ENCODE measurements at places on chromosomes 4 and X.

GRCh38 chr4:80897537-80898303 lies 132.8 kb upstream of the BMP3 start:
- no peak for DNase-seq

DNA sequence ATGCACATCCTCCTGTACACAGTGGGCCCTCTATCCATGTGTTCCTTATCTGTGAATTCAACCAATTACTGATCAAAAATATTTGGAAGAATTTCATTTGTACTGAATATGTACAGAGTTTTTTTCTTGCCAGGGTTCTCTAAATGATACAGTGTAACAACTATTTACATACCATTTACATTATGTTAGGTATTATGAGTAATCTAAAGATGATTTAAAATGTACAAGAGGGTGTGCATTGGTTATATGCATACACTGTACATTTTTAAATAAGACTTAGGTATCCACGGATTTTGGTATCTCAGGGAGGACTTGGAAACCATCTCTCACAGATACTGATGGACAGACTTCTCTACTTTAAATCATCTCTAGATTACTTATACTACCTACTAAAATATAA lies 1333.9 kb downstream of the PCDH18 start:
- DNase-seq, result no peak

DNA sequence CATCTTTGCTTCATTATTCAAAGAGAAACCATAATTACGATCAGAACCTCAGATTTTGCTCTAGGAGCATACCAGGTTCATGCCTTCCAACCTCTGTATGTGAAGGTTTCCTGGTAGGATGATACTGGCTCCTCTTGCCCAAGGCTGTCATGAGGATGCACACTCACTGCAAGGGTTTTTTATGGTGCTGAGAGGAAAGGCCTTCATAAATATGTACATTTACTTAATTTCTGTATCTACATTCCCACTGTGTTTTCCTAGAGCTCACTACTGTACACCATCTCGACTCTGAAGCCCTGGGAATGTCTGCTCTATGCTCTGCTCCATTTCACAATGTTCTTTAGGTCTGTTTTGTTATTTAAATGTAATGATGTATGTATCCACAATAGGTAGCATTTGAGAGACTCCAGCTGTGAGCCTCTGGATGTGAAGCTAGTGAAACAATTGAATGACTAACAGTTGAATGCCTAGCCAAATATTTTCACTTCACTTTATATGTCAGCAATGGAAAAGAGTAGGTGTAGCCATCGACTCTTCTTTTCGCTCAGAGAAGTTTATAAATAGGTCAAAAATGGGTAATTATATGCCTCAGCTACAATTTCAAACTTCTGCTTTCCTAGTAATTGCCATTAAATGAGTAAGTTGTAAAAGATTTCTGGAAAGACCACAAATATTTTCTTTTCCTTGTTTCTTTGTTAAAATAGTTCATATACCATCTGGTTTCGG lies 228.0 kb downstream of the PALLD start:
- no peak for DNase-seq

DNA sequence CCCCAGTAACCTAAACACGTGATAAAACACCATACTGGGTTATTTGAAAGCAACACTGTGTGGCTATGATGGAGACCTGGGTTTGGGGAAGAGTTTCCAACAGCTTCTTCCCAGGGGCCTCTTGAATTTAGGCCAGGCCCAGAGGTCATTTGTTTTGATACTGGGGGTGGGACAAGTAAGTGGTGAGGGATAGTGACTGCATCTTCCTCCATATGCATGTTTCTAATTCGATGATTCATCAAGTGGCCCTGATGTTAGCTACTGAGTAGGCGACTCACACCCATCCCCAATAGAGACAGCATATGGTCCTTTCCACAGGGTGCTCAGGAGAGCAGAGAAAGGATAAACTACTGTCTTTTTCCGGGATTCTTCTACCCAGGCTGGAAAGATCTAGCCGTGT lies 2.7 kb downstream of the NDP start:
- no peak for DNase-seq

DNA sequence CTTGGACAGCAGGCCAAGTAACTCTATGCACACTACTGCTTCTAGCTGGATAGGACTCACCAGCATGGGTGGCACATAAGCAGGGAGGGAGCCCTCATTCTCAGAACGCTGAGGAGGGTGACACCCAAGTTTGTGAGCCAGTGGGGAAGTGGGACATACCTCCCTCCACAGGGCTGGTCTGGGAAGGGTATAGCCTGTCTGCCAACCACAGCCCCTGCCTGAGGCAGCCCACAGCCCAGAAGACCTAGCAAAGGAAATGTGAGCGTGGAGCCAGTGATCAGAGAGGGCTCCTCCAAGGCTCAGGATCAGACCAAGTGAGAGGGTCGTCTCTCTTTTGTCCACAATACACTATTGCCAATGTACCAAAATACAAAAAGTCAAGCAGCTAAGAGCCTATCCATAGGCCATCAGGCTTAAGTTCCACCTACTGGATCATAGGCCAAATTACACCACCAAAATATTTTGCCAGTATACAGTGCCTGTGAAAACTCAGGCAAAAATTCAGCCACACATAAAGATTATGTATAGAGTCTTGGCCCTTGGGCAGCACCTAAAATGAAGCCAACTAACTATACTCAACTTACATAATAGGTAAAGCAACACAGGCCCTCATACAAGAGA lies 1203.1 kb downstream of the PCDH18 start:
- no peak for DNase-seq

DNA sequence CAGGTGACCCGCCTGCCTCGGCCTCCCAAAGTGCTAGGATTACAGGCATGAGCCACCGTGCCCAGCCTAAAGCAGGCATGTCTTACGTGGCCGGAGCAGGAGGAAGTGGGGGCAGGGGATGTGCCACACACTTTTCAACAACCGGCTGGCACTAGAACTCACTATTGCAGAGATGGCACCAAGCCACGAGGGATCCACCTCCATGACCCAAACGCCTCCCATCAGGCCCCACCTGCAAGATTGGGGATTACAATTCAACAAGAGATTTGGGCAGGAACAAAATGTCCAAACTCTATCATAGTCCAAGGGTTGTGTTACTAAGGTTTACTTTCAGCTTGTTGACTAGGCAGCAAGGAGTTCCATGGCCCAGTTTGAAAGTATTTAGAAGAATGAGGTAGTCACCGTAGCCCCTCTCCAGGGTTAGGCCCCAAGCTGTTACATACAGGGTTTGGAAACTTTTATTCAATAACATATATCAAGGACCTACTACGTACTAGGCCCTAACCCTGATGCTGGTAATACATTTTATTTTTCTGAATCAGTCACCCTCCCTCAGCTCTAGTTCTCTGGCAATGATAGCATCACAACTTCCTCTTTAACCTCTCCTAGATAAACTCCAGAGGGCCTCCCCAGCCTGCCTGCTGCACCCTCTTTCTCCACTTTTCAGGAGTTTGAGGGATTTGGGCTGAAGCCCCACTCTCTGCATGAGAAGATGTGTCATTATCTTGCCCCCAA lies 18.0 kb upstream of the TBC1D14 start:
- no peak for DNase-seq

GRCh38 chrX:139739138-139739537 lies 31.2 kb upstream of the MCF2 start:
- DNase-seq, result no peak

GRCh38 chrX:25204182-25204581 lies 188.4 kb upstream of the ARX start:
- DNase-seq, result no peak

- no peak for DNase-seq
These were observed 22.0 kb upstream of the PPARGC1A start for GRCh38 chr4:23911675-23912455.

GRCh38 chr4:111027526-111027925 lies 404.6 kb upstream of the PITX2 start:
- DNase-seq, result no peak

DNA sequence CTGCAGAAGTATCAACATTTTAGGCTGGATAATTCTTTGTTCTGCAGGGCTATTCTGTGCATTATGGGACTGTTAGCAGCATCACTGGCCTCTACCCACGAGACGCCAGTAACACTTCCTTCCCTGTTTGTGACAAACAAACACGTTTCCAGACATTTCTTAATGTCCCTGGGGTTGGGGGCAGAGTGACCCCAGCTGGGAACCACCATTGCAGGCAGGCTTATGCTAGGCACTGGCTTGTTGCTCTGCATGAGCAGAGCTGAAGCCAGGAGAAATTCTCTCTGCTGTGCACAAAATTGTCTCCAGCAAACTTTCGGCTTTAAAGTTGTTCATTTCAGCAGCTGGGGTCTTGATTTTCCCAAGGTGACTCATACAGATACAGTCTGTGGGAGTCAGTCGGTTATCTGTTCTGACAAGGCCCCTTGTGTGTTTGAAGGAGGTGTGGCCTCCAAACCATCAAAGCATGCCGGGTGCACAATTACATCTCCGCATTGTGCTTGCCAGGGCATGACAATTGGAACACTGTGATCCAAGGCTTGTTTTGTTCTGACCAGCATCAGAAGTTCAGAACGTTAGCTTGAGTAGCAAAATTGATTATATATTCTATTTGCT lies 156.4 kb upstream of the BOD1L1 start:
- DNase-seq, result no peak

Data from NCI-H1436 (cell line).